ENCODE measurements at places on chromosomes 12 and 14.
A peak's percentile ranks its signal among the peaks of the same experiment; 100 is the strongest.

DNA sequence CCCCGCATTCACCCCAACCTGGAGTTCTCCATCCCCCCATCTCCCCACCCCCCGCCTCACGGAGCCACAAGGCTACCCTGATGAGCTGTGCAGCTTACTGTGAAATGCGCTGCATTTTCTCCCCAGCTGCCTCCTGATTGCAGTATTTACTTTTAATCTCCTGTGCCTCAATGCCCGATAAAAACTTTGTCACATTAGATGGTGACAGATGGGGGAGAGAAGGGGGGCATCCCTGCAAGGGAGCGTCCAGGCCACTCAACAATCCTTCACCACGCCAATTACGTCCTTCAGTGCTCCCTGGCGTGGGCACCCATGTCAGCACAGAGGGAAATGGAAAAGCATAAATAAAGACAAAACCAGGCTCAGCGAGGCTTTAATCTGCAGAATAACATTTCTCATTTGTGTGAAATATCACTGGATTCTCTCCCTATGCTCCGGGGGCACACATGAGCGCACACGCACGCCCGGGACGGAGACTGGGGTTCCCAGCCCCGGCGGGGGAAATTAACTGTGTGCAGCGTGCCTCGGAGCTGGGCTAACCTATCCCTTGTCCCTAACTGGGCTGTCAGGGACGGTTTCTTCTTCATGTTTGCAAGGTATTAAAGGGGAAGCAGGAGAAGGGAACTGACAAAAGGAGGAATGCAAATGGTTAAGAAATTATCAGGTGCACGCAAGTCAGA lies 186.7 kb upstream of the VASH1 start:
- DNase-seq, result peak; percentile 20

DNA sequence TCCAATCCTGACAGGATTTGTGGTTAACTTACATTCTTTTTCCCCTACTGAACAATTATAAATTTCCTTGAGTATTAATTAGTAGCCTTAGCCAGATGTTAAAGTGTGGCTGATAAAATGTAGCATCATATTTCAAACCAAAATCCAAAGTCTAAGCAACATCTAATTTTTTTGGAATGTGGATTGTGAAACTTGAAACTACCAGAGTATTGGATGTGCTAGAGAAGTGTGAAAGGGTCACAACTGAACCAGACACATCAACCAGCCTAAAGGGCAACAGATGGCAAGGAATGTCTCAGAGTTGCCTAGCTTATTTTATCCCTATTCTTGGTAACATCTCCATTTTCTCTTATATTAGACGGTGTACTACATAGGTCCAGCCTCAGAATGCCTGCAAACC lies 153.1 kb upstream of the DCN start:
- DNase-seq, result no peak

GRCh38 chr14:79196216-79196615 lies 1015.1 kb downstream of the DIO2 start:
- DNase-seq, result no peak

GRCh38 chr12:50016501-50017475 lies 8.5 kb downstream of the RACGAP1 start:
- peak; percentile 21 for DNase-seq

GRCh38 chr12:64039281-64039871 lies 182.7 kb downstream of the KICS2 start:
- peak; percentile 2 for DNase-seq

DNA sequence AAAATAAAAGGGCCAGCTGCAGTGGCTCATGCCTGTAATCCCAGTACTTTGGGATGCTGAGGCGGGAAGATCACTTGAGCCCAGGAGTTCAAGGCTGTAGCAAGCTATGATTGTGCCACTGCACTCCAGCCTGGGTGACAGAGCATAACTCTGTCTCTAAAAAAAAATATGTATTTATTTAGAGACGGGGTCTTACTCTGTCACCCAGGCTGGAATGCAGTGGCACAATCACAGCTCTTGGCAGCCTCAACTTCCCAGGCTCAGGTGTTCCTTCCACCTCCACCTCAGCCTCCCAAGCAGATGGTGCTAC lies 179.3 kb upstream of the ATF7IP start:
- no peak for DNase-seq

DNA sequence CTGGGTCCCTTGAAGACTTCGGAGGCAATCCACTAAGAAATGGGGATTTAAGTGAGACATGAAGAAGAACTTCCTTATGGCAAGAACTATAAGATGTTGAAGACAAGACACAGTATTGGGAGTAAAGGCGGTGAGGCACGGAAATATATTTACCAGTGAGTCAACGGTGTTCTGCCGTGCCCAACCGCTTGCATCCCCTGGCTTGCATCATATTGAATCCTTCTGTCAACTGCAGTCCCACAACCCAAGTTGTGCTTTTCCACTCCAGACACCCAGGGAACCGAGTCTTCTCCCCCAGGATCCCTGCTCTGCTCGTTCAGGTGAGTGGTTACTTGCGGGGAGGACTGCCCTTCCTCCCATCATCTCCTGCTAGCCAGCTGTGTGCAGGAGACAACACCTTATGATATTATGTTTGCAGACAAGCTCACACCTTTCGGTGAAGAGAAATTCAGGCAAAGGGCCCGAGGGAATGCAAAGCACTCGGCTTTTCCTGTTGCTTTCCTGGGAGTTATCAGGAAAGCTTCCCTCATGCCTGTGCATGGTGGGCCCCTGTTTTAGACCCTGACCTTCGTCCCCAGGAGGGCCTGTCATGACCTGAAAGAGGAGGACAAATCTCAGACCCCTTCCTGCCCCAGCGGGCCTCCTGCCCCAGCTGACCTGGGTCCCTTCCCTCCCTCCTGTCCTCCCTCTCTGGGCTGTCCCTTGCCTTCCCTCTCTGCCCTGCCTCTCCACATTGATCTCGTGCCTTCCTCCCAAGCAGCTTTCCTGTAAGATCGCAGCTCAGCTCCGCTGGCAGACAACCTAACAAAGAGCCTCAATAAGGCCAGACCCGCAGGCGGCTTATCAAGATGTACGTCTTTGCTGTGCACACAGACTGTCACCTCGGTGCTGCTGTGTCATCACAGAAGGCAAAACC lies 4.3 kb upstream of the LRTM2 start:
- DNase-seq, result no peak

- peak; percentile 89 for DNase-seq
Measured at GRCh38 chr14:77037215-77037937, 8.9 kb upstream of the IRF2BPL start.

DNA sequence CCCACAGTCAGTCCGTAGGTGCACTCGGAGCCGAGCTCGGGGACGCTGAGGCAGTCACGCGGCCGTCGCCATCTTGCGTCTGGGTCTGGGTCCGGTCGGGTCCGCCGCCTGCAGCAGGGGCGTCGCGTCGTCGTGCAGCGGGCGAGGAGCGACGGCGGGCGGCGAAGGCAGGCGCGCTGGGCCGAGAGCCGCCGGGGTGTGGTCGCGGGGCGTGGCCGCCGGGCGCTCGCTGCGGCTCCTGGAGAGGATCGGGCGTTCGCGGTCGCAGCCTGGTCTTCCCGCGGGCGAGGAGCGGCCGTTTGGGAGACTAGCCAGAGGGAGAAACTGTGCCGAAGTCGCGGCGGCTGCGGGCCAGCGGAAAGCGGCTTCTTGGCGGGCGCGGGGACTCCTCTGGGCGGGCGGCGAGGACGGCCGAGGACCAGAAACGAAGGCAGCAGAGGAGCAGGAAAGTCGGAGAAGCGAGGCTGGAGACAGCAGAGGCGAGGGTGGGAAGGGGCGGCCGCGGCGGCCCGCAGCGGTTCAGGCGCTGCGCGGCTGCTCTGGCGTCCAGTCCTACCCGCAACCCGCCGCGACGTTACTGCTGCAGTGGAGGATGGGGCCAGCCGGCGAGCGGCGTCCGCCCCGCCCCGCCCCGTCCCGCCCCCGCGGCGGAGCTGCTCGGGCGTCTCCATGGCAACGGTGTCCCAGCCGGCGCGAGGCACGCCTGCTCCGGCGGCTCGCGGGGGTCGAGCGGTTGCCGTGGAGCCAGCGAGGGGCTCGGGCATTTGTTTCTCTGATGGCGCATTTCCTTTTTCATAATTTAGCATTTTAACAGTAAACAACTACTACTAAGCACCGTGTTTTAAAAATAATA lies at the start of gene PNMA1:
Gene PNMA1, minus strand, starts transcription at position 582 of the 853 bp plus-strand sequence. CDS start 745 bp downstream, outside the sequence.
- DNase-seq, result peak; percentile 94

DNA sequence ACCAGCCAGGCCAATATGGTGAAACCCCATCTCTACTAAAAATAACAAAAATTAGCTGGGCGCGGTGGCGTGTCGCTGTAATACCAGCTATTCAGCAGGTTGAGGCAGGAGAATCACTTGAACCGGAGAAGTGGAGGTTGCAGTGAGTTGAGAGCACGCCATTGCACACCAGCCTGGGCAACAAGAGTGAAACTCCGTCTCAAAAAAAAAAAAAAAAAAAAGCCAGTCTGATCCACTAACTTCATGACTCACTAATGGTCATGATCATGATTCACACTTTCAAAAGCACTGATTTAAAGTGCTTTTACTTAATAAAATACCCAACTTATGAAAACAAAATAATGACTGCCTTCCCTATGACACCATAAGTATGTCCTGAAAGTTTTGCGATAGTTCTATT lies 38.4 kb upstream of the CPM start:
- DNase-seq, result no peak

DNA sequence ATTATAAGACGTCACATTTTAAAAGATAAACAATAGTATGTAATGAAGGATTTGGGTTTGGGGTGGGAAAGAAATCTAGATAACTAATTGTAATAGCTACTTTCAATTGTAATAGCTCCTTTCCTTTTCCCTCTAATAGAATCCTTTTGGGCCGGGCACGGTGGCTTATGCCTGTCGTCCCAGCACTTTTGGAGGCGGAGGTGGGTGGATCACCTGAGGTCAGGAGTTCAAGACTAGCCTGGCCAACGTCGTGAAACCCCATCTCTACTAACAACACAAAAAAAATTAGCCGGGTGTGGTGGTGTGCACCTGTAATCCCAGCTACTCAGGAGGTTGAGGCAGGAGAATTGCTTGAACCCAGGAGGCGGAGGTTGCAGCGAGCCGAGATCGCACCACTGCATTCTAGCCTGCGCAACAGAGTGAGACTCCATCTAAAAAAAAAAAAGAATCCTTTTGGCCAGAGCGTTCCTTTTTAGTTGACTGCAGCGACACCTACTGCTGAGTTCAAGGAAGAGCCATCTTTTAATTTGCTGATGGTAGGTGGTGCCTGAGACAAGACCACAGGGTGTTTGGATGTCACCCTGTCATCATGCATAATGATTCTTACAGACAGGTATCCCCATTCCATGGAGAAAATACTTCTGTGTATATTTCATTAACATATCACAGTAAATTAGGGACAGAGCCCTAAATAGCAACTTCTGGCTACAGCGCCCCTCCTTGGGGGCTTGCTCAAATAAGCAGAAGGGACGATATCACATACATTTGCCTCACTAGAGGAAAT lies 79.5 kb downstream of the ARMH4 start:
- DNase-seq, result peak; percentile 92

GRCh38 chr12:26817183-26817591 lies 15.8 kb downstream of the ITPR2 start:
- DNase-seq, result no peak

GRCh38 chr12:53172352-53172751 lies 8.2 kb upstream of the ZNF740 start:
- DNase-seq, result no peak

DNA sequence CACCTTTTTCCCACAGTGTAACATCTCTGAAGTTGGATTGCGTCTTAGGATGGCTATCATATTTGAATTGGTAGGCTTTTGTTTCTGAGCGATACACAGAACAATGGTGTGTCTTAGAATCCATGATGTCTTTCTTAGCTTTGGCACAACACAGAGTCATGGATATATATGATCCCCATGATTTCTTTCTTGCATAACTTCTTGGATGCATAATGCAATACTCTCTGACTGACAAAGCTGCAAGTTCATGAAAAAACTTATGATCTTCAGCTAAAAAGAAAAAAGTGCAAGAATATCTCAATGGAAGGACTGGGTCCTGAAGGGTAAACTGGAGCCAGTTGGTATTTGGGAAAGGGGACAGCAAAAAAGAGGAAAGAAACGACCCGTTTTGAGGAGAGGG lies 48.1 kb downstream of the VWF start:
- no peak for DNase-seq

- DNase-seq, result no peak
Measured at GRCh38 chr14:68015356-68016254, 196.0 kb downstream of the RAD51B start.

DNA sequence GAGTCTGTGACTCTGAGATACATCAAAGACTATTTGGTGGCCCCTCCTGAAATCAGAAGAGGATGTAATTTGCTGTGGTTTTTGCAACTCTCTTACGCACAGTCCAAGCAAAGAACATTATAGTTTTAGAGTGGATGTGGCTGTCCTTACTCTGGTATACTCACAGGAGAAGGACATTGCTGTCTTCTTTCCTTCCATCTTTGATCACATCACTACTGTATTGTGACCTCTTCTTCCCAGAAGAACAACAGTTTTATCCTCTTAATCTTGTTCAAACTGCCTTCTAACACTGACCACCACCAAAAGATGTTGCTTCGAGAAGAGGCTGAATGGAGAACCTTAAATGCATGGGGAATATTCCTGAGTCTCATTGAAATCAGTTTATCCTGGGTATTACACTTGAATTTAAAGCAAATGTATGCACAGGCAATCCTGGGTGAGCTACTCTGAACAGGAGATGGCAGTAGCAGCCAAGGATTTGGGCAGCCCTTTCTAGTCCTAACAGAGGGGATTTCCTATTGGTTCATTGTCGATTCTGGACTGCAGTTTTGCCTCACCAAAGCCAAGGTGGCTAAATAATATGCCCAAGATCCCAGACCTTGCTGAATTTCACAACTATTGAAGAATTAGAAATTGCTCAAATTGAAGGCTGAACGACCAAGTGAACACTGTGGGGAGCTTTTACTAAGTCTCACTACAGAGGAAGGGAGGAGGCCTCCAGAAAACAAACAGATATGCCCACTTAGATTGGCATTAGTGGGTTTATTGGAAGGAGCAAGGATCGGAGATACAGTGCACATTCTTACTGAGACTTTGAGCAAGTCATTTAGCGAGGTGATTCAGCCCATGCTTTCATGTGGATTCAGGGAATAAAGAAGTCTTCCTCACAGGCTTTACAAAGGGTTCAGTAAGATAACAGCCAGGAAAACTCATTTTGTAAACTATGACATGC lies 282.8 kb downstream of the PAWR start:
- DNase-seq, result no peak

- no peak for DNase-seq
Measured at GRCh38 chr14:37088356-37089215, 83.8 kb downstream of the SLC25A21 start.

- DNase-seq, result no peak
Measured at GRCh38 chr12:70330158-70330557, 35.9 kb upstream of the KCNMB4 start.

- DNase-seq, result no peak
Measured at GRCh38 chr12:59004456-59004855, 84.2 kb upstream of the LRIG3 start.

DNA sequence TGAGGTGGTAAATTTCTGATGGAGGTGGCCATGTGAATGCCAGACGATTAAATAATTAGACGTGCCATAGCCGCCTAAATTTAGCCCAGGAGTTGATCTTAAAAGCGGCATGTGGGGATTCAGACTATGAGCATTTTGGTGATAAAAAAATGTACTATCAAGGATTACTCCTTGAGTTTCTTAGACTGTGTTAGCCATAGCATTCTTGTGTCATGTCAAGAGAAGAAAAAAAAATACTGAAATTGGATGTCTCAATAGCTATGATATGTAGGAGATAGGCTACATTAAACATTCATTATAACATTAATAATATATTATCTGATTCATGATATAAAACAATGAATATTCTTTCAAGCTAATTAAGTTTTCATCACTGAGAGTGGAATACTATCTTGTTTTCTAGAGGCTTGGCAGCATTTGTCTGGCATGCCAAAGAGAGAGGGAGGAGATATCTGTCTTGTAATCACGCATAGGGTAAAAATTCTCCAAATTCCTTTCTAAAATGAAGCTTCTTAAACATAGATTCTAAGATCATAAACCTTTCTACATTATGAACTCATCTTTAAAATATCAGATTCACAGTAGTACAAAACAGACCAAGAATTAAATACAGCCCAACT lies 727.0 kb downstream of the C12orf50 start:
- DNase-seq, result no peak
